ENCODE measurements at places on chromosomes 6 and 20.

- no peak for DNase-seq
Measured at GRCh38 chr20:44533928-44534327, 12.1 kb upstream of the SERINC3 start.

- DNase-seq: no peak
Measured at GRCh38 chr20:24778585-24779031, 170.5 kb upstream of the CST7 start.

DNA sequence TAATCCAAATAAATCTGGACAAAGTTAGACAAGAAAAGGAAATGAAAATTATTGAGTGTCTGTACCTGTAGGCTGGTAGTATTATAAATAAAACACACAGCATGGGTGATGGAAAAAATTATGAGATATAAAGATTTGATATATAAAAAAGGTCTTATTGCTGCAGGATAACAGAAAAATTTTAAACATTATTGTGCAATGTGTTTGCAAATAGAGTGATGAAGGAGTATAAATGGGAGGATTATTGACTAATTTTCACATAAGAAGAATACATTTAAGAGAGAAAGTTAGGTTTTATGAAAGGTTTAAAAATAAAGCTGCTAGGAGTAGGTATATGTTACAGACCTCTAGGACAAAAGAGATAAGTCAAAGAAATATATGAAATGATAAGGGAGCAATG, 336.7 kb upstream of the MAN1A1 start:
- no peak for DNase-seq

- DNase-seq: no peak
Measured at GRCh38 chr6:5151360-5151954, 66.3 kb downstream of the PPP1R3G start.

- DNase-seq: no peak
Measured at GRCh38 chr20:58696411-58696961, 3.9 kb downstream of the NPEPL1 start.

DNA sequence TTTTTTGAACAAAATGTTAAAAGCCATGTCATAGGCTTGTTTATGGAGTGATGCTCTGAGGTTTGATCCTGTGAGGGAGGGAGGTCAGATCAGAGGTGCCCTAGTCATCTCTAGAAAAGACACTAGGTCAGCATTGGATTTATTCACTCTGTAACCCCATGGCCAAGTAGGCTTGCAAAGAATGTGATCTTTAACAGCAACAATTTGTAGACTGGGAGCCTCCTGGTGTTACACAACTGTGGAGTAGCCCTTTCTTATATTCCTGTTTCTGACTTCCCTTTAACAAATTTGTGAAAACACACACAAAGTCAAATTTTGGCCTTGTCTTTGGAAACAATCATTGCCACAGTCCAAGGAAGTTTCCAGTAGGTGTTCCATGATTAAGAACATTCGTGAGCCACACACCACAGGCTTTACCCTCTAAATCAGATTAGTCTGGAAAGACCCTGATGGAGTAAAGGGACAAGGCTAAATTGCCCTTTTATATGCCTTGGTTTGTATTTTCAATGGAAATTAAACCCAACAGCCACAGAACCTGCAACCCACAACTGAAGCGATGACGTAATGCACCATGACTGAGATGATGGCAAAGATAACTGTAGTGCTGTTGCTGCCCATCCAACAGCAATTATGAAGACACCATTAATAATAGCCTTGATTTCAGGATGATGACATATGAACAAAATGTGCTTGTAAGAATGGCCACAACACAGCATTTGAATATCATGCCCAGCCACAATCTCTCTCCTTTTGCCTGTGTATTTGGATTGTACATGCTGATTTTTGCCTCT, 22.1 kb downstream of the SCP2D1 start:
- no peak for DNase-seq

DNA sequence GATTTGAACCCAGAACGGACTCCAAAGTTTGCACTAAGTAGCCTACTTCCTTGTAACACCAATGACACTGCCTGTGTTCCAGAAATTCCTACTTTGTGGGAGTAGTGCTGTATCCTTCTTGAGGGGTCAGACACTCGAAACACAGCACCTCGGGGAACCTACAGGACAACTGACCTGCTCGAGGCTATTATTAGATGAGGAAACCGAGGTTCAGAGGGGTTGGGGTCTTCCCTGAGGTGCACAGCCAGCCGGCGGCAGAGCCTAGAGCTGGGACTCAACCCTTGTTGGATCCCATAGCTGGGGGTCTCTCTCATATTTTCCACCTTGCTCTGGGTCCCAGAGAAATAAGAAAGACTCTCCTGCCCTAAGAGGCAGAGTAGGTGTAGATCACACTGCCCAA, 89.8 kb upstream of the PTPN1 start:
- DNase-seq: no peak

- no peak for DNase-seq
Measured at GRCh38 chr6:147341486-147341885, 137.3 kb downstream of the STXBP5 start.

- no peak for DNase-seq
Measured at GRCh38 chr6:107972413-107973096, 14.5 kb upstream of the SEC63 start.

GRCh38 chr6:21859193-21859735, 265.7 kb downstream of the SOX4 start:
- DNase-seq: no peak

DNA sequence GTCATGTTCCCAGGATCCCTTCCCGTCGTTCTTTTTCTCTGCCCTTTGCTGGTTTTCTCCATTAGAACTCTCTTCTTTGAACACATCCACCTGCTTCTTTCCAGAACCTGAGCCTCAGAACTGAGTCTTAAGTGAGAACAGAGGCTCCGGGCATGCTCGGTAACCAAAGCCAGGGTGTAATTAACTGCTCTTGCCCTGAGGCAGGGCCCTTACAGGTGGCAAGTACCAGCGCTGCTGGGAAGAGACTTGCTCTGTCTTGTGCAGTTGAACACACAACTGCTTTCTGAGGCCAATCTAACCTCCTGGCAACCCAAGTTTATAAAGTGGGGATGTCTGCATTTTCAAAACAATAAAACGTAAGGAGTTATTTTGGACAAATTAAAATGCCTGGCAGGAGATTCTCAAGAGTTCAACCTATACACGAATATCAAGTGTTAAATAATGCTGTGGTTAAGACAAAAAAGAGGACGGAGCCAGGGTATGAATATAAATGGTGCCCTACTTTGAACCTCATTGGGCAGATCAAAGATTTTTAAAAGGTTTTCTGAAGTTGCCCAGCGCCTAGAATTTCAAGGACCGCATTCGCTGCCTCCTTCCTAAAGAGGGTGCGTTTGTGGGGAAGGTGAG, 12.4 kb upstream of the DEK start:
- DNase-seq: no peak

DNA sequence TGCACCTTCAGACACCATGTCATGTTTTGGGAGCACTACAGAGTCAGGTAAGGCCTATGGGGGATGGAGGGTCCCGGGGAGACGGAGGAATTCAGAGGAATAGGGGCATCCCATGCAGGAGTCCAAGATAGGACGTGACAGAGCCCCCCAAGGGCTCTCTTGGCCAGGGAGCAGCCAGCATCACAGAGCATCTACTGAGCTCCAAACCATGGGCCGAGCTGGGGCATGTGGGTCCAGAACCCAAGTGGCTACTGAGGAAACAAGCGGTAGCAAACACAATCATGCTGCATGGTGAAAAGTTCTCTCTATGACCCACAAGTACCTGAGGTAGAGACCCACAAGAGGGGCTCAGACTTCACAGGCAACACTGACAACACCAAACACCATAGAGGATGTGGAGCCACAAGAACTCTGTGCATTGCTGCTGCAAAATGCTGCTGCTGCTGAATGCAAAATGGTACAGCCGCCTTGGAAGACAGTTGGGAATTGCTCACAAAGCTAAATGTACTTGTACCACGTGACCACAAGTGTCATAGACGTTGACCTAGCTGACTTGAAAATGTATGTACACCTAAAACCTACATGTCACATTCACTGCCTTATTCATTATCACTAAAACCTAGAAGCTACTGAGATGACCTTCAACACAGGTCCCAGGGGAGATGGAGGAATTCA, 33.4 kb upstream of the MAS1L start:
- DNase-seq: no peak

- no peak for DNase-seq
Measured at GRCh38 chr6:15090745-15091384, 155.0 kb upstream of the JARID2 start.

DNA sequence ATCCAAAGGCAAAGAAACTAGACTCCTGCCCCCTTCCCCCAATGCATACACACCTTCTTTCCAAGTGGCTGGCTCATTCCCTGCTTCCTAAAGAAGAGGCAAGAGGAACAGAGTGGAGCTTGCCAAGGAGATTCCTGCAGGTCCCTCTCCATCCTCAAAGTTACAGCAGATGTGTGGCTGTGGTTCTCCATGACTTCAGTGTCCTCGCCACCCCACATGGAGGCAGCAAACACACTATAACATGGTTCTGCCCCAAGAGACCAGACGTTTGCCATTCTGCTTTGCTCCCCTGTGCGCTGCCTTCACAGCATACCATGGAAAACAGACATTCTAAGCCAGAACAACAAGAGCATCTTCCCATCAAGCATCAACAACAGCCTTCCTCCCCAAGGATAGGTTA, 84.4 kb downstream of the BACH2 start:
- DNase-seq: no peak

DNA sequence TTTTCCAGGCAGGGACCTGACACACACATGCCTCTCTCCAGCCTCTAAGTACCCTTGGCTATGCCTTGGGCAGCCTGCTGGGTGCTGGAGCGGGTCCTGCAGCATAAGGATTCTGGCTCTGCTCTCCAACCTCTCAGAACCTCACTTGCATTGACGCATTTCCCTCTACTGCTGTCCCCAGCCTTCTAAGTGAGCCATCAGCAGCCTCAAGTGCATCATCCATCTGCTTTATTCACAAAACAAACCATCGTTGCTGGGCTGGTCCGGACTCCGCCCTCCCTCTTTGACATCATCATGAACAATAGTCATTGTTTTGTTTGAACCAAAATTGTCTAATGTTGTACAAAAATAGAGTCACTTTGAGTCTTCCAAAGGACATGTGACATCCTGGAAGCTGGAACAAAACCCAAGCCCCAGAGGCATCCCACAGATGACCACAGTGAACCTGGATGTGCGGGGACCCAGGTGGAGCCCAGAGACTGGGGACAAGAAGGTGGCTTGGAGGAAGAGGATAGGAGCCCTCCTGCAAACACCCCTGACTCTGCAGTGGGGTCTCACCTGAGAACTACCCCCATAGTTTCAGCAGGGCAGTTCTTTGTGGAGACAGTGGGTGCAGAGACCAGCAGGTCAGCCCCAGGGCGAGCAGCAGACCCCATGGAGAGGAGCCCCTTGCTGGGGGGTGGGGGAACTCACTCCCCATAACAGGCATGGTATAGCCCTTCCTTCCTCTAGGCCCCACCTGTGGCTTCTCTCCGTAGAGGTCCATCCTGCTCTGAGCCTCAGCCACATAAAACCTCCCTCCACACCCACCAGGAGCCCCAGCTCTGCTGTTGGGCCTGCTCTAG, 230.1 kb downstream of the SYNDIG1 start:
- DNase-seq: no peak

DNA sequence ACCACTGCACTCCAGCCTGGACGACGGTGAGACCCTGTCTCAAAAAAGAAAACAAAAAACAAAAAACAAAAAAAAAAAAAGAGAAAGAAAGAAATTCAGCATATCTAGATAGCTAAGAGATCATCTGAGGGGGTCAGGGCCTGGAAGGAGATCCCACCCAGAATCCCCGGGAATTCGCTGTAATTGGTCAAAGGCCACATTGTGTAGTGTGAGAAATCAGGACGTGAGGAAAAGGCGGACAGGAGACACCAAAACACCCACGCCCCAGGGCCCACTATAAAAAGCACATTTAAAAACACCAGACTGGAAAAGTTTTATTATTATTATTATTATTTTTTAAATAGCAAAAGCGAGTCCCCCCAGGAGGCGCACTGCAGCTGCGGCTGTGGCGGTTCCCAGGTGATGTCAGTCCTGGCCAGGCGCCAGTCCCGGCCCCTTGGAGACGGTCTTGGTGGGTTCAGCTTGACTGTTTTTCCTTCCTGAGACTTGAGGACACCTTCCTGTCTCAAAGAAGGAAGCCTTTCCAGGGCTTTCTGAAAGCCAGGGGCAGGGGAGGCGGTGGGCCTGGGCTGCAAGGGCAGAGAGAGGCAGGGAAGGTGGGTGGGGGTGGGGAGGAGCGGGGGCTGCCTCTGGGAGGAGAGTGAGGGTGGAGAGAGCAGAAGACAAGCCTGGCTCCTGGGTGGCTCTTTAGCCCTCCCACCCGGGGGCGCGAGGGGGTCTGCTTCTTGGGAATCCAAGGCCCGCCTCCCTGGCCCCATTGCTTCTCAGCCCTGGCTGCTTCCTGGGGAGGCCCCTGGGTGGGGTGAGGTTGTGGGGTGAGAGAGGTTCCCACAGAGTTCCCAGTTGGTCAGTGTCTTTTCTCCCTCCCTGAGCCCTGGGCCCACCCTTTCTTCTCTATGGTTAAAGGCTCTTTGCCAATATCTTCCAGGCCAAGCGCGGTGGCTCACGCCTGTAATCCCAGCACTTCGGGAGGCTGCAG, 14.5 kb downstream of the TCF15 start:
- DNase-seq: no peak

DNA sequence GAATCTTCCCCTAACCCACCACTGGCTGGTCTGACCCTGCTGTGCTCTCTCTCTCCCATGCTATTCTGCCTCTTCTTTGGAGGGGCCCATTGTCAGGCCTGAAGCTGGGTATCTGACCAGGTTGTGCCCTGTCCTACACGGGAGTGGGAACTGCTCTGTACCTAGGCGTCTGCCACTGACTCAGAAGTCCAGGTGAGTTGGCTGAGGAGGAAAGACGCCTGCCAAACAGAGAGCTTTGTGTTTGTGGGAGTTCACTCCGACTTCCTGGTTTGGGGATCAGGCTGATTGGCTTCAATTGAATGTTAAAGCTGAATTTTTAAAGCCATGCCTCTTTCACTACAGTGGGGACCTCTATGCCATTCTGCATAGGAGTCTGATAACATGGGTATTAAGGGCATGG, 136.0 kb downstream of the CCDC170 start:
- DNase-seq: no peak

GRCh38 chr6:168308390-168309144, 11.0 kb downstream of the DACT2 start:
- no peak for DNase-seq

GRCh38 chr20:54468082-54468481, 7.3 kb upstream of the DOK5 start:
- DNase-seq: no peak

- DNase-seq: no peak
Measured at GRCh38 chr6:160417146-160417545, 69.0 kb downstream of the SLC22A3 start.

- DNase-seq: no peak
Measured at GRCh38 chr20:35888657-35889056, 65.6 kb downstream of the SCAND1 start.

- DNase-seq: no peak
Measured at GRCh38 chr6:62298745-62299392, 12.8 kb upstream of the KHDRBS2 start.

GRCh38 chr6:143575440-143575839, 63.9 kb upstream of the FUCA2 start:
- peak; percentile 27 for DNase-seq

DNA sequence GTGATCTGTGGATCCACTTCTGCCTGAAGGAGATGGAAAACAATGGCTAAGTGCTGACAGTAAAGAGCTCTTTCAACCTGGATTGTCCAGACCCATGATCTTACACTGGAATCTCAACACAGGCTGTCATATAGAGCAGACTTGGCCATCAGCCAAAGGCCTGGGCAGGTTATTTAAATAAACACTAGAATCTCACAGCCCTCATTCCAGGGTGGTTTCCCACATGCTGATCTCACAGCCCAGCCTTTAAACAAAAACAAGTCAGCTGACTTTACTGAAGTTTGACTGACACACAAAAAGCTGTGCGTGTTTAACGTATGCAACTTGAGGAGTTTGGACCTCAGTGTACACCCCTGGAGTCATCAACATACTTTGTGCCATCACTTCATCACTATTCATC, 28.4 kb downstream of the SYNDIG1 start:
- DNase-seq: no peak
